ENCODE measurements at places on chromosomes 5 and 9. TPM values are rescaled to one million over a fixed set of nuclear protein-coding genes. Genes with fewer than 3 reads are reported as not detected.

GRCh38 chr5:97545886-97546535, 363.0 kb upstream of the RIOK2 start:
- DNase-seq: no peak

- DNase-seq: no peak
Observed at GRCh38 chr9:95286151-95286550, 31.4 kb downstream of the FANCC start.

DNA sequence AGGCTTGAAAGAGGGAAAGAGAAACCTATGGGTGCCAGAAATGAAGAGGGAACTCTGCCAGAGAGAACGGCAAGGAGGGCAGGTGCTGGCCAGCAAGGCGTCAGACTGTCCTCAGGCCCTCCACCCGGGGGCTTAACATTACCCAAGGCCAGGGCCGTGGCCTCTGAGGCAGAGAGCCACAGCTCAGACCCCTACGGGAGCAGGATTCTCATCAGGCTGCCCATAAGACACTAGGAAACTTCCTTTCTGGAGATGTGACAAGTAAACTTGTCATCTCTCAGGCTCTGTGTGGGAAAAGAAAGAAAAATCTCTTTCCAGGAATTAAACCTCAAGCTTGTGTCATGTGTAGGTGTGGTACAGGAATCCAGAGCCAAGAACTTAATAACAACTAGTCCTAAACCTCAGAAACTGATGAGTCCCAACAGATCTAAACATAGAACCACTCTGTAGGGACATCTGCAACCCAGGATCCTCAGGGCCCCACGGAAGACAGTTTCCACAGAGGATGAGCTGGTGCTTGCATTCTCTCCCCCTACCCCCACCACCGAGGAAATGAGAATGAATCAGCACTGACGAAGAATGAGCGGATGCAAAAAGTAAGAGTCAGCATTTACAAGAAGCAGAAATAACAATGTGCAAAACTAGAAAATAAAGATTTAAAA, 74.3 kb downstream of the DCP2 start:
- no peak for DNase-seq

DNA sequence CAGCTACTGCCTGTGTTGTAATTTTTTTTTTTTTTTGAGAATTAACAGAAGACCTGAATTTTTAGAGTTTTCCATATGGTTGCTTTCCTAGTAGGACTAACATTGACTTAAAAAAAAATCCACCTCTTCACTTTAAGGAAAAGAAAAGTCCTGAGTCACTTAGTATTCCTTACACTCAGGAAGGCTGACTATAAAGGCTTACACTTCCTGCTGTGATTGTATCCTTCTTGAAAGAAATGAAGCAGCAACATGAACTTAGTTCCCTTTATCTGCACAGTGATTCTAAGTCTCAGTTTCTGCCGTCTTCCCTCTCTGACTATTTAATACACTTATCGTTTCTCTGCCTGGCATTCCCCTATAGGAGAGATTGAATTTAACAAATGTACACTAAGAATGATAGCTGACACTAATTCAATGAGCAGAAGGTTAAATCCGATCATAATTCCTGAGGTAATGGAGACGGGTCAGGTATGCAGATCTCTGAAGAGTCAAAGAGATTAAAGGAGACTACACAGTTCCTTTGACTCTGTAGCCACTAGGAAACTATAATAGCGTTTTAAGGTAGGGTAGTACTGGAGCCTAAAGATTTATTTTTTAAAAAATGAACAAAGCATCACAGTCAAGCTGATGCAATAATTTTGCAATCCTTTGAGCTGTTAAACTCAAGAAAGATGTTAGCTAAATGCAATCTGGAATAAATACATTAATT, 185.1 kb upstream of the ELAVL2 start:
- no peak for DNase-seq

GRCh38 chr5:38466424-38467189, 89.8 kb downstream of the LIFR start:
- no peak for DNase-seq

DNA sequence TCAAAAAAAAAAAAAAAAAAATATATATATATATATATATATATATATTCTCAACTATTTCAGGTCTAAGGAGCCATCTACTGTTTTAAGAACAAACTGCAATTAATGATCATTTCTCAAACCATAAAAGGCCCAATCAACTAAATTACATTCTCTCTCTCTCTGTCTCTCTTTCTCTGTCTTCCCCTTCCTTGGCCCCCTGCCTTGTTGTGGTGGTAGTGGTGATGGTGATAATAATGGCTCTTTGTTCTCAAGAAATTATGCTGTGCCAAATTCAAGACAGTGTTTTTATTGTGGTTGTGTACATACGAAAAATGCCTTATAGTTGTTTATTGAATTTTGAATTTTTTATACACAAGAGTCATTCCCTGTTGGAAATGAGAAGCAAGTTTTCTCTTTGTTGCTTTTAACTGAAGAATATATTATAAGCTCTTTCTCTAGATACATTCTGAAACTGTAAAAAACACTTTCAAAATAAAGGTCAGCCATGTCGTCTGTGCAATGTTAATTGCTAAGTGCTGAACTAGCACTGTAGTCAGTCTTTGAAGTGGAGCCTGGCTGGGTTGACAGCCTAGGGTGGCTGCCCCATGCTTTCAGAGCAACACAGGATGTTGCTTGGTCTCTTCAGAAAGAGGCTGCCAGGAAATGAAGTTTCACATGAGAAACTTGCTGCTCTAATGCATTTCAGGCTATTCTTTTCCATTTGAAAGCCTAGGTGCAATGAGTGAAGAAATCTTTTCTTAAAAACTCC, 96.0 kb downstream of the HINT1 start:
- DNase-seq: no peak

- DNase-seq: no peak
Observed at GRCh38 chr5:77928776-77929300, 152.7 kb upstream of the TBCA start.

DNA sequence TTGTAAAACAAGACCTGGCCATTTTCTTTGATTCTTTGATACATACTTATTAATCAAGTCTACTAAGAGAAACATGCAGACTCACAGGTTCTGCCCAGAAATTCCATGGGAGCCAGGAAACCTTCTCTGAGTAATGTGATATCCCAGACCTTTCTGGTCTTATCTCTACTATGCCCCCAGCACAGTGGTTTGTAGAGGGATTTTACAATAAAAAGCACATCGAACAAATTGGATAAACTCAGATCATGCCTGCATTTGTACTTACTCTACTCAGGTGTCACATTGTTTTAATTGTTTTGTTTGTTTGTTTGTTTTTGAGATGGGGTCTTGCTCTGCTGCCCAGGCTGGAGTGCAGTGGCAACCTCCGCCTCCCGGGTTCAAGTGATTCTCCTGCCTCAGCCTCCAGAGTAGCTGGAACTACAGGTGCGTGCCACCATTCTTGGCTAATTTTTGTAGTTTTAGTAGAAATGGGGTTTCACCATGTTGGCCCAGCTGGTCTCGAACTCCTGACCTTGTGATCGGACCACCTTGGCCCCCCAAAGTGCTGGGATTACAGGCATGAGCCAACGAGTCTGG, 179.5 kb downstream of the ZNF608 start:
- DNase-seq: no peak

DNA sequence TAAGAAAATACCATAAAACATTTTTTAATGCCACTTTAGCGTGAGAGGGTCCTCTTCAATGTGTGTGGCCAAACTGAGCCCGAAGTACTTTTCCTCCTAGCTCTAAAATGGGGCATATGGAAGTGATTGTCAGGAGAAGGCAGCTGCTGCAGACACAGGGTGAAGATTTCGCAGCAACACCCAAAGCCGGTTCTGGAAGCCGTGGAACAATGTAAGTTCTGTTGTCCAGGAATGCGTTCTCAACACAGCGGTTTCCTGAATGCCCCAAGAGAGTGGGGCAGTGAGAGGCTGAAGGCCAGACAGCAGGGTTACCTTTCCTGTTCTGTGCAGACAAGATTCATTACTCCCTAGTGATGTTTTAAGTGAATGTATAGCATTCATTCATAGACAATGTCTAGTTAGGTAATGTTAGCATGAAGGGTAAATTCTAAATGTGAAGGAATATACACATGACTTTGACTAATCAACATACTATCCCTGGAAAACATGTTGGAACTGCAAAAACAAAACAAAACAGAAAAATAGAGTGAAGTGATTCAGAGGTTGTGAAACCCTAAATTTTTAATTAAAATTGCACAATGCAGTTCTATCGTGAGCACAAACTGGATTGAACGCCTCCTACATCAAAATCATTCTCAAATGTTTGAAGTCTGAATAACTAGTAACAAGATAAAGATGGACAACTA, 197.0 kb upstream of the SEMA6A start:
- DNase-seq: no peak

GRCh38 chr5:172166030-172166826, 21.8 kb downstream of the STK10 start:
- no peak for DNase-seq

- DNase-seq: no peak
Observed at GRCh38 chr9:73548201-73548600, 396.5 kb downstream of the ANXA1 start.

DNA sequence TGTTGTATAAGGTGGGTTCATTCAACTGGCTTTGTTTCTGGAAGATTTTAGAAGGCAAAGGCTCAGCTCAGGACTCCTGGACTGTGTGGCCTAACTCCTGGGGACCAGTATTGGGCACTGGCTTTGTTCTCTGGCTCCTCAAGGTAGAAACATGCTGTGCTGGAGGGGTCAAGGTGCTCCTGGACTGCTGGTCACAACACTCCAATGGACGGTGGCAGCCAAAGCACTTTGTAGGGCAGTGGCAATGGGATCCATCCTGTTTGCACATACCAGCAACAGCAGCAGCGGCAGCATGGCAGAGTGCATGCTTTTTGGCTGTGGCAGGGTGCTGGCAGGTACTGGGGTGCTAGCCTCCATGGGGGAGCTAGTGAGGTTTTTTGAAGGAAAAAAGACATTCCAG, 65.3 kb downstream of the SLCO6A1 start:
- no peak for DNase-seq

GRCh38 chr5:407051-407450, 35.9 kb upstream of the EXOC3 start:
- no peak for DNase-seq

- no peak for DNase-seq
Observed at GRCh38 chr9:134065612-134066419, 2.0 kb downstream of the BRD3 start.

DNA sequence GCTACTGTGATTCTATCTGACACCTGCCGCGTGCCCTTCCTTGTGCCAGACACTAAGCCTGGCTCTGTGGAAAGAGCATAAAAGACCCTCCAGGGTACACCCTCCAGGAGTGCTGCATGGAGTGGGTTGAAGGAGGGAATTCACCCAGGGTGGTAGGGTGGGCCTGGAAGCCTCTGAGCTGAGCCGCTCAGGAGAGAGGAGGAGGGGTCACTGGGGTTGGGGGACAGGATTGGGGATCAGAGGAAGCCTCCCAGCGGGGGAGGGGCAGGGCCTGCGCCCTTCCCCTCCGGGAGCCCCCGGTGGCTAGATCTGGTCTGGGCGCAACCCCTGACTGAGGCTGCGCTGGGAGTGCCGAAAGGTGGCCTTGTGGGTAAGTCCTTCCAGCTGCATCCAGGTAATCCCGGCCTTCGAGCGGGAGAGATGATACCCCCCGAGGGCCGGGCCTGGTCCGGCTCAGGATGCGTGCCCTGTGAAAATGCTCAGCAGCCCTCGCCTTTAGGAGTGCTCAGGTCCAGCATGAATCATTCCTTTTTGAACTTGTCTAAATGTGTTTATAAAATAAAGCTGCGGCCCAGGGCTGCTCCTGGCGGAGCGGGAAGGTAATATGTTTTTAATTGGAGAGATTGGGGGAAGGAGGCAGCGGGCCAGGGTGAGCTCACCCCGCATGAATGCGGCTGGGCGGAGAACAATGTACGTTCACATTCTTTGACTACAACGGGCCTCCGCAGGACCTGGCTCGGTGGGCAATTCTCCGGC, 118.1 kb upstream of the SMIM23 start:
- DNase-seq: peak; percentile 19

DNA sequence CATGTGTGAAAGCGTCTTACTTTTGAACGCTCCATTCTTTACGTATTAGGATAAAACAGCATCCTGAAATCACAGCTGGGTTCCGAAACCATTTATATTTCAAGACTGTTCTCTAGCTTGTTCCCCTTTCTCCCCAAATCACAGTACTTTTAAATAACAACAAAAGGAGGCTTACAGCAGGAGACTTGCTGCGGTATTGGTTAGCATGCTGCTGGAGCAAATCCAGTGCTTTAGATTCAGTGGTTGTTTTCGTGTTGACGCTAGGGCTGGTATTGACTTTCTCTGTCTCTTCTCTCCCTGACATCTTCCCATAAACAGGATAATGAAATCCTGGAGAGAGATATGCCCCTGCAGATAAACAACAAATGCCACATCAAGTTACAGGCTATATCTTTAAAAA, 103.1 kb downstream of the ZNF608 start:
- no peak for DNase-seq

GRCh38 chr5:56698463-56699381, 116.6 kb upstream of the MAP3K1 start:
- DNase-seq: no peak

- DNase-seq: no peak
Observed at GRCh38 chr9:124284237-124284831, 26.6 kb downstream of the NEK6 start.

GRCh38 chr5:73312872-73313510, 135.6 kb downstream of the FOXD1 start:
- DNase-seq: no peak

The MAPK9 gene
- total RNA-seq: 22.5 TPM

The GRM6 gene
- total RNA-seq: not detected

The RAB24 gene
- 28.3 TPM for total RNA-seq

The ARHGEF28 gene
- 66.1 TPM for total RNA-seq

The C5orf63 gene
- total RNA-seq: 2.9 TPM

The MAMDC2 gene
- 12.2 TPM for total RNA-seq

The PKD2L2 gene
- not detected for total RNA-seq

The CWC27 gene
- 18.4 TPM for total RNA-seq

The PPP3R2 gene
- total RNA-seq: not detected

The CA9 gene
- 0.27 TPM for total RNA-seq

The UIMC1 gene
- 24.5 TPM for total RNA-seq
